ENCODE measurements at places on chromosomes 7 and 10.

- H3K36me3 ChIP-seq: no peaks in the 10 kb centered on the region
- H3K4me3 ChIP-seq: no peak overlapping the region
- DNase-seq: no peak
- H3K27me3 ChIP-seq: no peaks in the 10 kb centered on the region
Observed at GRCh38 chr10:30752481-30752881, 122.9 kb upstream of the LYZL2 start.

DNA sequence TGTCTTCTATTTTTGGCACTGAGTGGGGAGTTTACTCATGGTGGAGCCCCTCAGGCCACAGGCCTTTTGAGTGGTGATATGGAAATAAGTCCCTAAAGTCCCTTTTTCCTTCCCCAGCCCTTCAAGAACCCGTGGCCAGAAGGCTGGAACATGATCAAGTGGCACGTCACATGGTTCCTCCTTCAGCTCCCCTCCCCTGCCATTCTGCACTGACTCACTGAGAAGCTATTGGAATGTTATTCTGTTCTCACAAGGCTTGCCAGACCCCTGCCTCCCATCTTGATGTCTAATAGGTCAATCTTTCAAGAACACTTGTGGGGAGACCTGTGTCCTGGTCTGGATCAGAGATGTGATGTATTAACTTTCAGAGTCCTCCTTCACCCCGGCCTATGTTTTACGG lies 279.8 kb downstream of the SEC23IP start:
- H3K36me3 ChIP-seq: no peaks in the 10 kb centered on the region
- H3K27ac ChIP-seq: no peak overlapping the region
- no peak overlapping the region for H3K4me3 ChIP-seq
- no peaks in the 10 kb centered on the region for H3K27me3 ChIP-seq
- no peak for DNase-seq
- H3K4me1 ChIP-seq: no peaks in the 10 kb centered on the region

DNA sequence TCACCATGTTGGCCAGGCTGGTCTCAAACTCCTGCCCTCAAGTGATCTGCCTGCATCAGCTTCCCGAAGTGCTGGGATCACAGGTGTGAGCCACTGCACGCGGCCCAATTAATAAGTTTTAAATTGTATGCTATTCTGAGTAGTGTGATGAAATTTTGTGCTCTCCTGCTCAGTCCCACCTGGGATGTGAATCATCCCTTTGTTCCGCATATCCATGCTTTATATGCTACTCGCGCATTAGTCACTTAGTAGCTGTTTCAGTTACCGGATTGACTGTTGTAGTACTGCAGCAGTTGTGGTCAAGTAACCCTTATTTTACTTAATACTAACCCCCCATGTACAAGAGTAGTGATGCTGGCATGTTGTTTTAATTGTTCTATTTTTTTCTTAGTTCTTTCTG lies 47.3 kb upstream of the OIT3 start:
- peaks cover 3% of the 10 kb centered on the region for H3K36me3 ChIP-seq
- H3K4me1 ChIP-seq: no peaks in the 10 kb centered on the region
- no peak for DNase-seq
- H3K27me3 ChIP-seq: no peaks in the 10 kb centered on the region
- H3K27ac ChIP-seq: no peak overlapping the region

DNA sequence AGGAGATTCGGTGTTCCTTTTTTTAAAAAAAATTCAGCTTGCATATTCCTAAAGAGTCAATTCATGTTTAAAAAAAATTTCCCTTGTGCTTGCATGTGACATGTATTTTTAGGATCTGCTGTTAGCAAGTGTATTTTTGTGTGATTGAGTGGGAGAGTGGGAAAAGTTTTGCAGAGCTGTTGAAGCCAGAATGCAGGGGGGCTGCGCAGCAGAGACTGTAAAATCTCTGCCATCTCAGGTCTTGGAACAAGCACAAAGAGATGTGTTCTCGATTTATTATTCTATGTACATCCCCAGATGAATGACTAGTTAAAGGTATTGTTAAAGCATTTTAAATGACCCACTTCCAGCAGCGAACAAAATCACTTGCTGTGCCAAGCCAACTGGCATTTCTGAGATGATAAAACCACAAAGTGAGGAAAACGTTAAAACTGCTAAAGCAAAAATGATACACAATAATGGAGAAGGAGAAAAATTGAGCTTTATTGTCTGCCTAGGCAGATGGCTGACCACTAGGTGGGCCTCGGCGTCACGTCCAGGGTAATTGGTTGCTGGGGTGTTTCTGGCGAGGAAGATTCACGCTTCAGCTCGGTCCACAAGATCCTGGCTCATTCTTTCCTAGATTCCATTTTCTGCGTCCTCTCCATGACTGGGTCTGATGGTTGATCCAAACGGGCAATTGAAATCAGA lies 67.0 kb upstream of the ATRNL1 start:
- H3K36me3 ChIP-seq: no peaks in the 10 kb centered on the region
- H3K27me3 ChIP-seq: no peaks in the 10 kb centered on the region
- DNase-seq: no peak
- no peak overlapping the region for H3K4me3 ChIP-seq
- H3K27ac ChIP-seq: no peak overlapping the region
- no peaks in the 10 kb centered on the region for H3K4me1 ChIP-seq

- no peak overlapping the region for H3K27ac ChIP-seq
- no peak overlapping the region for H3K4me3 ChIP-seq
- DNase-seq: no peak
- H3K36me3 ChIP-seq: no peaks in the 10 kb centered on the region
- H3K27me3 ChIP-seq: no peaks in the 10 kb centered on the region
Observed at GRCh38 chr7:135822376-135822775, 73.8 kb upstream of the FAM180A start.

DNA sequence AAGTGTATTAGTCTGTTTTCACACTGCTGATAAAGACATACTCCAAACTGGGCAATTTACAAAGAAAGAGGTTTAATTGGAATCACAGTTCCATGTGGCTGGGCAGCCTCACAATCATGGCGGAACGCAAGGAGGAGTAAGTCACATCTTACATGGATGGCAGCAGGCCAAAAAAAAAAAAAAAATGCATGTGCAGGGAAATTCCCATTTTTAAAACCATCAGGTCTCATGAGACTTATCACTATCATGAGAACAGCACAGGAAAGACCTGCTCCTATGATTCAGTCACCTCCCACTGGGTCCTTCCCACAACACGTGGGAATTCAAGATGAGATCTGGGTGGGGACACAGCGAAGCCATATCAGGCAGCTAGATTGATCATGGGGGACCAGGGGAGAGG lies 136.8 kb downstream of the EXOC4 start:
- H3K36me3 ChIP-seq: no peaks in the 10 kb centered on the region
- peaks cover 13% of the 10 kb centered on the region for H3K4me1 ChIP-seq
- no peak overlapping the region for H3K27ac ChIP-seq

GRCh38 chr10:11793762-11794479 lies 29.2 kb upstream of the PROSER2 start:
- no peak overlapping the region for H3K27ac ChIP-seq
- H3K4me3 ChIP-seq: no peak overlapping the region
- DNase-seq: no peak
- H3K27me3 ChIP-seq: peaks cover 10% of the 10 kb centered on the region
- H3K36me3 ChIP-seq: no peaks in the 10 kb centered on the region
- peaks cover 4% of the 10 kb centered on the region for H3K4me1 ChIP-seq
